ENCODE measurements at places on chromosomes 5 and 9.
A peak's percentile ranks its signal among the peaks of the same experiment; 100 is the strongest.

GRCh38 chr5:526456-527088, 2.3 kb upstream of the SLC9A3 start:
- H3K27ac ChIP-seq: no peak overlapping the region
- peaks cover 12% of the 10 kb centered on the region for H3K4me1 ChIP-seq
- no peak overlapping the region for H3K4me3 ChIP-seq
- H3K27me3 ChIP-seq: peaks cover 10% of the 10 kb centered on the region
- no peak for DNase-seq
- H3K36me3 ChIP-seq: no peaks in the 10 kb centered on the region

DNA sequence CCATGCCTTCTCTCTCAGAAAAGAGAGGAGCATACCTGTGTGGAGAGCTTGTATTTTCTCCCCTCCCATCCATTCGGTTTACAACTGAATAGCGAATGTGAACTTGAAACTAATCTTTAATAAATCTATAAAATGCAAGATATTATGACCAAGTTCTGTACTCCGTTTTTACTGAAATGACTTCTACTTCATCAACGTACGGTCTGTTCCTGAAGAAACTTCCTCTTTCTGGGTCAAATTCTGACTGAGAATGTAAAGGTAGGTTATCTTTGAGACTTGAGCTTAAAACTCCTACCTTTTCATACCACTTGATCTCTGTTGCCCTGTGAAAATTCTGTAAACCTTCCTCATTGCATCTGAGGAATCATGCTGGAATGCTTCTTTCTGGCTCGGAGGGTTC, 4.2 kb upstream of the CTNNAL1 start:
- peaks cover 2% of the 10 kb centered on the region for H3K4me1 ChIP-seq
- no peak overlapping the region for H3K27ac ChIP-seq
- H3K4me3 ChIP-seq: no peak overlapping the region
- no peaks in the 10 kb centered on the region for H3K27me3 ChIP-seq
- no peak for DNase-seq

GRCh38 chr5:74619308-74619707, 21.2 kb downstream of the ENC1 start:
- DNase-seq: no peak
- no peak overlapping the region for H3K27ac ChIP-seq
- no peaks in the 10 kb centered on the region for H3K4me1 ChIP-seq

DNA sequence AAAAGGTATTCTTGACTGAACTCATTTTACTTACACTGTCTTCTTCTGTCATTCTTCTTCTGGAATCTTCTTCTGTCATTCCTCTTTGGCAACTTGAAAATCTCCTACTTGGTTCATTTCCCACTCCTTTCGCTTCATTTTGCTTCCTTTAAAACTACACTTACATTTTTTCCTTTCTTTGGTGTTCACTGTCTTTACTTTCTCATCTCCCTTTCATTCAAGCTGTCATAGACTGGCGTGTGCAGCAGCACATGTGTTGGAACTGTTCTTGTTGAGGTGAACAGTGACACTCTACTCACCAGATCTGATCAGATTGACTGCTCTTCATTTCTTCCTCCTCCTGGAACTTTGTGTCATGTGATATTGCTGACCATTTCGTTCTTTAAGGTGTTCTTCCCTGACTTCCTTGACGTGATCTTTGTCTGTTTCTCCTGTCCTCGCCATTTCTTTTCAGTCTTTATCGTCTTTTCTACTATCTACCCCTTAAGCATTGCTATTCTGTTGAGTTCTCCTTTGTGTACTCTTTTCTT, 6.4 kb downstream of the DNAJC25 start:
- peaks cover 39% of the 10 kb centered on the region for H3K4me1 ChIP-seq
- H3K27me3 ChIP-seq: no peaks in the 10 kb centered on the region
- no peak for DNase-seq

DNA sequence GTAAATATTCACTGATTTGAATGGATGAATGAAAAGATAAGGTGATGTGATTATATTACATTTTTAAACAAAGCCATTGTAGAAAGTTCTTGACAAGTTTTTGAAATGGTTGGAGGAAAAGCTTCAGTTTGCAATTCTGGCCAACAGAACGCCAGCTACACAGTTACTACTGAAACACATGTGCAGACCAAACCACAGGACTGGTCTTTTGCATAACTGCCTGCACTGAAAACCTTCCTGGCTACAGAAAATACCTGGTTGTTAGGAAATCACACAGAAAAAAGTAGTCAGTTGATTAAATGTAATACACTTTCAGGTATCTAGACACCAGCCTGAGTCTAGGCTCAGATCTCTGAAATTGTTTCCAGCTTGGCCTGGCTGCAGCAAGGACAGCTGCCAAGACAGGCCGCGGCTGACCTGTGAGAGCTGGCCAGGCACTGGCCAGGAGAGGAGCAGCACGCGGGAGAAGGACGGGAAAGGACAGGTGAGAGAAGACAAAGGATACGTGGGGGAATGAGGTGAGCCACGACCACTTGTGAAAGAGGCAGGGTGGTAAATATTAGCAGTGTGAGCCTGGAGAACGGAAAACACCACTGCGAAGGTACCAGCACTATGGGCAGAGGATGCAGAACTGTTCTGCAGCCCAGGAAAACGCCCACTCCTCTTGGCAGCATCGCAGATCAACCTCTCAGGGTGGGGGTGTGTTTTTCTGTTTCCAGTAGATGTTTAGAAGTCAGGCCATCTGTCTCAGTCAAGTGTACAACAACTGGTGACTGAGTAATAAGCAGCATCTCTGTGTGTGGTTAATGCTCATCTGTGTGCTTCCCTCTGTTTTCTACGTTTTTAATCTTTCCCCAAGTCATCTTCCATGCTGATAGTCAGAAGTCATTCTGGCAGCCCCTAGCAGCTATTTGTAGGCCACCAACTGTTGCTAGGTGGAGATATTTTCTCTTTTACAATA, 137.4 kb downstream of the SCAMP1 start:
- H3K4me1 ChIP-seq: peaks cover 44% of the 10 kb centered on the region
- H3K27me3 ChIP-seq: no peaks in the 10 kb centered on the region
- no peak overlapping the region for H3K4me3 ChIP-seq
- DNase-seq: peak; percentile 80
- H3K27ac ChIP-seq: no peak overlapping the region
- H3K36me3 ChIP-seq: no peaks in the 10 kb centered on the region

DNA sequence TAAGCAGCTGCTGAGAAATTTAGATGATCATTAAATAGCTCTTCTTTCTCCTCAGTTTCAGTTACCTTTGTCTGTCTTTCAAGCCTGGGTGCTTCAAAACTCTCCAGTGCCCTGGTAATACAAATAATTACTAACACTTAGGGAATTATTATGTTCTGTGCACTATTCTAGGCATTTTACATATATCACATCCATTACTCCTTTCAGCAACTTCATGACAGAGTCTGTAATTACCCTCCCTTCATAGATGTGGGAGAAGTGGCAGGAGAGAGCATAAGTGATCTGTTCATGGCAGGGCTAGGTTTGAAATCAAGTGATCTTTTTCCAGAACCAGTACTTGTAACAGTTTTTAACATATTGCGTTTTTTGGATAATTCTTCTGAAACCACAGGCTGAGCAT, 32.0 kb downstream of the MAN2A1 start:
- no peaks in the 10 kb centered on the region for H3K36me3 ChIP-seq
- DNase-seq: no peak
- H3K4me3 ChIP-seq: no peak overlapping the region
- H3K27ac ChIP-seq: no peak overlapping the region

DNA sequence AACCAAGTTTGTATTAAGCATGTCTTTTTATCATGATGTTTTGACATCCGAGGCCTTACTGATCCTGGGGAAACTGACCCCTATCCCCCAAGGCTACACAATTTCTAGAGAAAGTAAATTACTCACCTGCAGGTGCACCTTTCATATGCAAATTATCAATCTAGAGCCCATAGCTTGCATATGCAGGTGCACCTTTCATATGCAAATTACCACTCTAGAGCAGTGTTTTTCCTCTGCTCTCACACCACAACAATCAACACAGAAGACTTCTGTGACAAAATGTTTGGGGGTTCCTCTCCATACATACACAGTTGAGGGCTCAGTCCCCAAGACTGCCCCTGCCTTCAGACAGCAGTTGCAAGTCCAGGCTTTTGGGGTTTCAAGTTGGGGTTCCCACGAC, 203.7 kb upstream of the RORB start:
- H3K27me3 ChIP-seq: no peaks in the 10 kb centered on the region
- no peak overlapping the region for H3K27ac ChIP-seq
- H3K4me1 ChIP-seq: no peaks in the 10 kb centered on the region

GRCh38 chr9:24961762-24962161, 416.1 kb upstream of the IZUMO3 start:
- H3K27ac ChIP-seq: no peak overlapping the region
- no peak overlapping the region for H3K4me3 ChIP-seq
- H3K4me1 ChIP-seq: no peaks in the 10 kb centered on the region
- DNase-seq: no peak
- H3K27me3 ChIP-seq: no peaks in the 10 kb centered on the region

GRCh38 chr9:26809795-26810194, 82.8 kb downstream of the CAAP1 start:
- no peak overlapping the region for H3K27ac ChIP-seq
- H3K27me3 ChIP-seq: no peaks in the 10 kb centered on the region
- no peak for DNase-seq
- no peaks in the 10 kb centered on the region for H3K4me1 ChIP-seq
- no peaks in the 10 kb centered on the region for H3K36me3 ChIP-seq

GRCh38 chr9:90060256-90060655, 455.4 kb downstream of the GADD45G start:
- no peak for DNase-seq
- H3K4me1 ChIP-seq: no peaks in the 10 kb centered on the region
- no peak overlapping the region for H3K4me3 ChIP-seq
- H3K36me3 ChIP-seq: no peaks in the 10 kb centered on the region

GRCh38 chr9:123454361-123454760, 98.4 kb downstream of the CRB2 start:
- no peak overlapping the region for H3K4me3 ChIP-seq
- no peak overlapping the region for H3K27ac ChIP-seq
- DNase-seq: no peak
- no peaks in the 10 kb centered on the region for H3K27me3 ChIP-seq

GRCh38 chr9:122228191-122228567, 578 bp downstream of the LHX6 start:
- peaks cover 34% of the 10 kb centered on the region for H3K4me1 ChIP-seq
- H3K36me3 ChIP-seq: no peaks in the 10 kb centered on the region
- no peak for DNase-seq
- no peak overlapping the region for H3K27ac ChIP-seq
- H3K4me3 ChIP-seq: peak overlapping the region; percentile 44

DNA sequence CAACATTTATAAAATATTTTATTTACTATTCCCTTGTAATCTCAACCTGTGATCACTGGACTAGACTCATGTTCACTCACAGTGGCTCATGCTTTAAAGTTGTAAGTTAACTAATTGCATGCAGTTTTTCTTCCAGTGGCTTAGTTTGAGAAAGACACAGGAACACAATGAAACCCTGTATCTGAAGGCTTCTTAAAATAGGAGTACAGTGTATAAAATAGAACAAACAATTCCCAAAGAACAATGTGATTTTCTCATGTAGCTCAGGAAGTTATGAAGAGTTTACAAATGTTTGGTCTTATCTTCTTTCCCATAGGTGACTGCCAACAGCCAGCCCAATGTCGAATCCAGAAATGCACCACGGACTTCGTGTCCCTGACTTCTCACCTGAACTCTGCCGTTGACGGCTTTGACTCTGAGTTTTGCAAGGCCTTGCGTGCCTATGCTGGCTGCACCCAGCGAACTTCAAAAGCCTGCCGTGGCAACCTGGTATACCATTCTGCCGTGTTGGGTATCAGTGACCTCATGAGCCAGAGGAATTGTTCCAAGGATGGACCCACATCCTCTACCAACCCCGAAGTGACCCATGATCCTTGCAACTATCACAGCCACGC, 5.9 kb downstream of the RGMB start:
- no peak overlapping the region for H3K4me3 ChIP-seq
- H3K27ac ChIP-seq: no peak overlapping the region
- peaks cover 73% of the 10 kb centered on the region for H3K4me1 ChIP-seq
- H3K27me3 ChIP-seq: no peaks in the 10 kb centered on the region
- DNase-seq: no peak

DNA sequence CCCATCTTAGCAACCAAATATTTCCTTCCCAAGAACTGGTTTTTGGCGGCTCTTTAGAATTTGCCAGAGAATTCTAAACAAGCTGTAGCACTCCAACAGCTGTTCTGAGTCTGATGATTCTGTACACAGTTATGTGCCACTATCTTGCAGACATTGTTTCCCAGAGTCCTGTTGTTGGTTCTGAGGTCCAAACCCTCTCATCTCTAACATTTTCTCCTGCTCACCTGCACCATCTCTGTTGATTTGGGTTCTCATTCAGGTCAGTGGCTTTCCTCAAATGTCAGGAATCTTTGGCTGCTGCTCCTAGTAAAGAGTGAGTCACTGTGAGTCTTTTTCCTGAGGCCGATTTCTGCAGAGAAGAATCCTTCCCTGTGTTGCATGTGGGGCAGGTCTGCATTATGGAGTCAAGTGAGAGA, 50.0 kb downstream of the CAMSAP1 start:
- peaks cover 18% of the 10 kb centered on the region for H3K36me3 ChIP-seq
- no peak overlapping the region for H3K4me3 ChIP-seq

DNA sequence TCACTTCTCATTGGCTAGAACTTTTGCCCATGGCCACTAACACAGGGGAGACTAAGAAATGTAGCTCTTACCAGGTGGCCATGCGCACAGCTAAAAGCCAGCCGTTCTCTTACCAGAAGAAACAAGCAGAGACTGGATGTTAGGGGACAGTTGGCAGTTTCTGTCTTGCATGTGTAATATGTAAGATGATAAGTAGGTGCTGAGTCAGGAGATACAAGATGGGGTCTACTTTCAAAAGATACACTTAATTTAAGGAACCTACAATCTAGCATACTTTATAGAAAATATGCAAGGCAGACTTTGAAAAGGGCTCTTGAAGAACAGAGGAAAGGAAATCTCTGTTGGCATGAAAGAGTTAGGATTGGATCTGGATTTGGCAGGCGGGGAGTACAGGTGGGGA, 244.5 kb downstream of the ZSWIM6 start:
- DNase-seq: no peak
- H3K4me3 ChIP-seq: no peak overlapping the region
- no peak overlapping the region for H3K27ac ChIP-seq
- no peaks in the 10 kb centered on the region for H3K4me1 ChIP-seq
- no peaks in the 10 kb centered on the region for H3K36me3 ChIP-seq
- H3K27me3 ChIP-seq: no peaks in the 10 kb centered on the region

DNA sequence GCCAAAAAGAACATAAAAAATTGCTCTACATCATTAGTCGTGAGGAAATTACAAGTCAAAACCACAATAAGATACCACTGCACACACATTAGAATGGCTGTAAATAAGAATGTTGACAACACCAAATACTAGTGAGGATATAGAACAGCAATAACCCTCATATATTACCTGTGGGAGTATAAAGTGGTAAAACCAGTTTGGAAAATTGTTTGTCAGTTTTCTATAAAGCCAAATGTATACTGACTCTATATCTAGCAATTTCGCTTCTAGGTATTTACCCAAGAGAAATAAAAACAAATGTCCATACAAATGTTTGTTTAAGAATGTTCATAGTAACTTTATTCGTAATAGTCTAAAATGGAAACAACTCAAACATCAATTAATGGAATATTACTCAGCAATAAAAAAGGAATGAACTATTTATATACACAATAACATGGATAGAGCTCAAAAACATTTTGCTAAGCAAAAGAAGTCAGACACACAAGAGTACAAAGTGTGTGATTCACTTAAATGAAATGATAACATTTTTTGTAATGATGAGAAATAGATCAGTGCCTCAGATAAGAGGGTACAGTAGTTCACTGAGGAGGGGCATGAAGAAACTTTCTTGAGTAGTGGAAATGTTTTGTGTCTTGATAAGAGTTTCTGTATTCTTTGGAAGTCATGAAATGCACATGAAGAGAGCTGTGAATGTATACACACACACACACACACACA, 219.6 kb upstream of the ZNF462 start:
- H3K4me3 ChIP-seq: no peak overlapping the region
- no peaks in the 10 kb centered on the region for H3K36me3 ChIP-seq
- H3K27me3 ChIP-seq: no peaks in the 10 kb centered on the region
- no peaks in the 10 kb centered on the region for H3K4me1 ChIP-seq
- no peak overlapping the region for H3K27ac ChIP-seq
